ENCODE measurements at places on chromosomes 6 and 20.

DNA sequence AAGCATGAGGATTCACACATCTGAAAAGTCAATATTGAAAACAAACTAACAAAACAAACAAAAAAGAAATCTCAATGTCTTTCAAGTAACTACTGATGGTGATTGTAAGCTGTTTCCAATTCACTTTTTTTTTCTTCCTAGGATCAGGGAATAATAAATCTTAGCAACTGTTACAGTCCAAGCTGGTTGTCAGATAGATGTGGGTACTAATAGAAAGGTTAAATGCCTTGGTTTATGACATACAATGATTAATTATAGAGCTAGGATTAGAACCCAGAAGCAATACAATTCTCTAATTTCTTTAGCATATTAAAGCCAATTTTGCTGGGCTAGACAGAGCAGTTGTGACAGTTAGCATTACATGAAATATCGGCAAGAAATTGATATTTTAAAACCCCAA, 1301.6 kb downstream of the EPHA7 start:
- no peak for DNase-seq

DNA sequence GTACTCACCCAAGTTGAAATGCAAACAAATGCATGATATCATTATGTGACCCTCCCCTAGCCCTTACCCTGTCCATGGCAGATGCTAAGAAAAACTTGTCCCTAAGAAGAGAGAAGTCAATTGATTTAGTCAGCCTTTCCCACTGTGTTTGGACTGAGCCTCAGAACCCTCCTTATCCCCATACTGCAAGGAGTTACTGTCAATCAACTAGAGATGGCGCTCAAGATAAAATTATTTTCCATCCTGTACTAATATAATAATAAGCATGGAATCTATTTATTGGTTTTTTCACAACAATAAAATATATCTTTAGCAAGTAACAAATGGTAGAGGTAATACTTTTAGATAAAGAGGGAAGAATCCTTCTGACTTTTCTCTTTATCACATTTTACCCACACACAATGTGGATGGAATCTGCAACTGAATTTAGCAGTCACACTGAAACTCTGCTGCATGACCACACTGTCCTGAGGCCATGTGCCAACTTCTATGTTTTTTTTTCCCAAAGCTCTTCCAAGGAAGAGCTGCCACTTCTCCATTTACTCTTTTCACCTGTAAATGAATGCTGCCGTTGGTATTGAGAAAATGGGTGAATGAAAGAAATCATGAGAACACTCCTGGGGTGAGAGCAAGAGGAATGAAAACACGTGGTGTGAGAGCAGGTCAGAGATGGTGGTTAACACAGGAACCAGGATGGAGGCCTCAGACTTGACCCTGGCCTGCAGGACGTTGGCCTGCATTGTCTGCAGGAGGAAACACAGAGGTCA, 10.5 kb downstream of the NT5E start:
- DNase-seq: no peak

GRCh38 chr6:20559924-20560551, 25.8 kb downstream of the CDKAL1 start:
- DNase-seq: no peak

GRCh38 chr20:3759316-3759823, 8.2 kb downstream of the ADISSP start:
- no peak for DNase-seq

DNA sequence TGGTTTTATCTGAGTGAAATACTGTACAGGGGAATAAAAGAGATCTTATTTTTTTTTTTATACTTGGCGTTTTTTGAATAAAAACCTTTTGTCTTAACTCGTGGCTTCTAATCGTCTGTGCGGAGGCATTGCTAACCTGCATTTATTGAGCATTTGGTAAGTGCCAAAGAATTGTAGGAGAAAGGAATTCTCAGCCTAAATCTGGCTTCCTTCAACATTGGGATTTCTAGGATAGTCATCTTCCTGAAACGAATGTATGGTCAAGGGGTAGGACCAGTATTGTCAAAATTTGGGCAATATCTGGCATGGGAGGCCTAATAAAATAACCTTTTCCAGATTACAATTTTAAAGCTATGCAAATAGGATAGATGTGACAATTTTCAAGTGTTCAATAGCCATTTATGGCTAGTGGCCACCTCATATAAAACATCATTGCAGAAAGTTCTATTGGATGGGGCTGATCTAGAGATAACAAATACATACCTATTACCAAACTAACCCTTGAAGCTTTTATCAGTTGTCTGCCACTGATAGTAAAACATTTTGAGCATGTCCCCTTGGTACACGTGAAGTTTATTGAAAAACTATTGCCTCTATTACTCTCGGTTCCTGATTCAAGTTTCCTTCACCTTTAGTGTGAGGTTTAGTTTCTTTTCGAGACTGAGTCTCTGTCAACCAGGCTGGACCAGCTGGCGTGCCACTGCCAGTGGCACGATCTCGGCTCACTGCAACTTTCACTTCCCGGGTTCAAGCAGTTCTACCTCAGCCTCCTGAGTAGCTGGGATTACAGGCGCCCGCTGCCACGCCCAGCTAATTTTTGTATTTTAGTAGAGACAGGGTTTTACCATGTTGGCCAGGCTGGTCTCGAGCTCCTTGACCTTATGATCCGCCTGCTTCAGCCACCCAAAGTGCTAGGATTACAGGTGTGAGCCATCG, 5.6 kb downstream of the PIM1 start:
- DNase-seq: peak; percentile 65

DNA sequence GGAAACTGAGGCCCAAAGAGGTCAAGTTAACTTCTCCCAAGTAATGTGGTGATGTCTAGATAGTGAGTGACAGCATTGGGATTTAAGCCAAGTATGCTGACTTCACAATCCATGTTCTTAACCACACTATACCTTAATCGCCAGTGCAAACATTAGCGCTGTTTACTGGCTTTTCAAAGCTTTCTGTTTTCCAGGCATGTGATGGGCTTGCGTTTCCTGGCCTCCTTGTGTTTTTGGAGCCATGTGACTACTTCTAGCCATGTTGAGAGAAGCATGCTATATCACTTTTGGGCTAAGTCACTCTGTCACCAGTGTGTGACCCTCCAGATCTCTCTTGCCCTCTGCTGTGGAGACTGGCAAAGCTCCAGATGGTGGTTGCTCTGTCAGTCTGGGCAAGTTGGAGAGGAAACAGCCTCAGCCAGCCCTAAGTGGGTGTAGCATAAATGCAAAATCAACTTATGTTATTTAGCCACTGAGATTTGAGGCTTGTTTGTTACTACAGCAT, 76.9 kb downstream of the ANKRD6 start:
- DNase-seq: peak; percentile 38

DNA sequence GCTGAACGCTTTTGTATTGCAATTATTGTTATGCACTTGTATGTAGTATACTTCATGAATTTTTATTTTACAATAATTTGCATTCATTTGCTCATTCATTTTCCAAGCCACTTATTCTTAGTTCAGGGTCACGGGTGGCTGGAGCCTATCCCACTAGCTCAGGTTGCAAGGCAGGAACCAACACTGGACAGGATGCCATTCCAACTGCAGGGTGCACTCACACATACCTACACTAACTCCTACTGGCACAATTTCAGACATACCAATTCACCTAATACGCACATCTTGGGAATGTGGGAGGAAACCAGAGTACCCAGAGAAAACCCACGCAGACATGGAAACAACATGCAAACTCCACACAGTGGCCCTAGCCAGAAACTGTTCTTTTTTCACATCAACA, 61.8 kb downstream of the LMBRD1 start:
- no peak for DNase-seq

- no peak for DNase-seq
Measured at GRCh38 chr20:57244221-57244585, 22.2 kb downstream of the BMP7 start.

- peak; percentile 33 for DNase-seq
Measured at GRCh38 chr6:21596949-21597682, 3.6 kb downstream of the SOX4 start.

GRCh38 chr6:41646026-41646795, 7.9 kb downstream of the MDFI start:
- no peak for DNase-seq

- DNase-seq: no peak
Measured at GRCh38 chr6:4916954-4917561, 86.8 kb downstream of the RPP40 start.

- no peak for DNase-seq
Measured at GRCh38 chr6:126535138-126535537, 195.2 kb downstream of the CENPW start.

DNA sequence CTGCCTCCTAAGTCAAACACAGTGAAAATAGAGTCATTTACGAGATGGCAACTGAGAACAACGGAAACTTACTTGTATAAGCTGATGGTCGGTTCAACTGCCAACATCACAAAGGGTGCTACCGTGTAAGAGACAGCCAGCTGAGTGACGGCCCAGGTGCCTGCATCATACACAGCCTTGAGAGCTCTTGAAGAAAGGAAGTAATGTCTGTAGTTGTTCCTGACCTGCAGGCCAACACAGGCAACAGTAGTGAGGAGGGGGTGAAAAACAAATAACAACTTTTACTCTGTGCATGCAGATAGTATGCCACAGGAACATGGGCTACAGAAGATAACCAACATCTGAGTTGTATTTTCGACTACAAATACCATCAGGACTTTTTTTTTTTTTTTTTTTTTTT, 102.7 kb downstream of the MBOAT1 start:
- no peak for DNase-seq

DNA sequence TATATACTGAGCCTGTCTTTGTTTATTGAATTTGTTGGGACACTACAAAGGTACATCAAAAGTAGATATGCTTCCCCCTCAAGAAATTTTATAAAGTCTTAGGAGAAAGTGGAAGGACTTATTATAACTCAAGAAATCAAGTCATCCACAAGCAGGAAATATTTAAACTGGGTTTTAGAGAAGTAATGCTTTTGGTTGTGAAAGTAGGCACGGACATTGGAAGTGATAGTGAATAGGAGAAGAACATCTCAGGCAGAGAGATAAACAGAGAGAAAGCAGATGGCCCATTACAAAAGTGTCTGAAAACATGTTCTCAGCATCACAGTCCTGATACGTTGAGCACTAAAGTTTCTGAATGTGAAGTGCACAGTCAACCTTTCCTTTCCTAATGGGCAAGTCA, 415.6 kb upstream of the RNF217 start:
- no peak for DNase-seq

DNA sequence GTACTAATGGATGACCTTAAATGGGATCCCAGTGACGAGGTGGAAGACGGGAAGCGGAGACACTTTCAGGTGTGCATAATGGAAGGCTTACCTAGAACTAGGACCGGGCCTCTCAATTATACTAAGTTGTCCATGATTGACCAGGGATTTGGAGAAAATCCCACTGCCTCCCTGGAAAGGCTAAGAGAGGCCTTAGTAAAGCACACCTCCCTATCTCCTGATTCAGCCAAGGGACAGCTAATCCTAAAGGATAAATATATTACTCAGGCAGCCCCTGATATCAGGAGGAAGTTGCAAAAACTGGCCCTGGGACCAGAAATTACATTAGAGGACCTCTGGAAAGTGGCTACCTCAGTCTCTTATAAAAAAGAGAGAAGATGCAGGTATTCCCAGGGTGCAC, 93.2 kb downstream of the JARID2 start:
- no peak for DNase-seq

- no peak for DNase-seq
Measured at GRCh38 chr6:48110436-48111142, 408 bp downstream of the PTCHD4 start.

GRCh38 chr6:139600919-139601475, 226.5 kb upstream of the CITED2 start:
- peak; percentile 75 for DNase-seq

DNA sequence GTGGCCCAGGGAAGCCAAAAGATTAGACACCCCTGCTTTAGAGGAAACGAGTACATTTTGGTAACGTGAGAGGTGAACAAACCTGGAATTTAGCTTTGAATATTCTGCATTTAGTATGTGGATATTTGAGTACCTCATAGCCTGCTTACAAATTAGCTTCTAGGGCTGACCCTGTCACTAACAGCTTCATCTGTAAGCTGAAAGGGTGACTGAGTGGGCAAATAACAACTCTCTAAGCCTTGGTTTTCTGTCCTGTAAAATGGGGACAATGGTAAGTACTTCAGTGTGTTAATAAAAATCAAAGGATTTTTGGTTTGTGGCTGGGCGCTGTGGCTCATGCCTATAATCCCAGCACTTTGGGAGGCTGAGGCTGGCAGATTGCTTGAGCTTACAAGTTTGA, 8.4 kb upstream of the GUCA1B start:
- no peak for DNase-seq

DNA sequence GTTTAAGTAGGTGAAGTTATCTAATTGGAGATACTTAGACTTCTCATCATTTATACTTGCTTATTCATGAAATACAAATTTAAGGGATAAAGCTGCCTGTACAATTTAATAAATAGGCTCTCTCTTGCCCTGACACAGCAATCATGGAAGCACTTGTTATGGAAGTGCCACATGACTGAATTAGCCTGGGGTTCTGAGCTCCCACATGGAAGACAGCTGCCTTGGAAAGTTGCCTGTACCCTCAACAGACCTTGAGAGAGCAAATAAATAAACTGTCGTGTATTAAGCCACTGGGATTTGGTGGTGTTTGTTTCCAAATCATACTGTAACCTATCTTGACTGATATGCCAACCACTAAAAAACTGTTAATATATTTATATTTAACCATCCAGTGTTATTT, 87.0 kb upstream of the RSPO3 start:
- no peak for DNase-seq

DNA sequence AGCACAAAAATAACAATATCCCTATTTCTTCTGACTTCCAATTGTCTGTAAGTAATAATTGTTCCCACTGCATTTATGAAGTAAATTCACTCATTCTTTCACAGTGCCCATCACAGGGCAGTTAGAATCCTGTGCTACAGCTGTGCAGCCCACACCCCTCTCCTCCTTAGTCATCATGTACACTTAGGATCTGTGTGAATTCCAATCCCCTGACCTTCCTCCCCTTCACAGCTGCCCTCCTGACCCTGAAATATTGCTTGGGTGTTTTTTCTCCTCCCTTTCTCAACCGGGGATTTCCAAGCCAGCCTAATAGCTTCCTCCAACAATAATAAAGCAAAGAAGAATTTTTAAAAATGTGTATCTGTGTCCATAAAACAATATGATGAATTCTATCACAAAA, 91.5 kb upstream of the BEND6 start:
- no peak for DNase-seq

- DNase-seq: no peak
Measured at GRCh38 chr6:155195903-155196302, 67.9 kb upstream of the CLDN20 start.

DNA sequence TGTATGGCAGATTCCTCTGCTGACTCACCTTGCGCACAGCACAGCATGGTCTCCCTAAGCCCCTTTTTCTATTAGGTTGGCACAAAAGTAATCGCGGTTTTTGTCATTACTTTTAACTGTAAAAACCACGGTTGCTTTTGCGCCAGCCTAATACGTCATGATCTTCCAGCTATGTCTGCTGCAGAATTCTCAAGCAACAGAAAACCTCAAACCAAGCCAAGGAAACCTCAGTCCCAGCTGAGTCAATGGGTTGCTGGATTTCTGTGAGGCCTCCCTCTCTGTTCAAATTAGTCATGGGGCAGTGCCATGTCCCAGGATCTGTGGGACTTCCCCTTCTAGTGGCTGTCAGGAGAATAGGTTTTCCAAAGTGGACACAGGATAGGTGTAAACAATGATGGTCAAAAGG, 15.7 kb upstream of the ENPP1 start:
- no peak for DNase-seq

GRCh38 chr6:78020586-78020985, 367.7 kb downstream of the MEI4 start:
- DNase-seq: no peak

Data from erythroblast (primary cell).